ENCODE measurements at places on chromosomes 3 and 15.

DNA sequence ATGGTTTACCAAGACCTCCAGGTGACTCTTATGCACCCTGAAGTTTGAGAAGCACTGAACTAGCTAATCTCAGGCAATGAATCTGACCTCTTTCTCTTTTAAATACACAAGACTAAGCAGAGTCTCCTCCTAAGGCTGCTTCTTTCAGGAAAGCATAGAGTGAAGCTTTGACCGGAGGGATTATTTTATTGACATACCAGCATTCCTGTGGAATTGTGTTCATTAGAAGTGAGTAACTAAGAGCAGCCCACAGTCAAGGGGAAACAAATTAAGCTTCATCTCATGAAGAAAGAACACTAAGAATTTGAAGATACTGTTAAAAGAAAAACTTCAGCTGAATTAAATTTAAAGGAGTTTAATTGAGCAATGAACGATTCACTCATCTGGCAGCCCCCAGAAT, 963.5 kb downstream of the NTRK3 start:
- DNase-seq, result no peak

DNA sequence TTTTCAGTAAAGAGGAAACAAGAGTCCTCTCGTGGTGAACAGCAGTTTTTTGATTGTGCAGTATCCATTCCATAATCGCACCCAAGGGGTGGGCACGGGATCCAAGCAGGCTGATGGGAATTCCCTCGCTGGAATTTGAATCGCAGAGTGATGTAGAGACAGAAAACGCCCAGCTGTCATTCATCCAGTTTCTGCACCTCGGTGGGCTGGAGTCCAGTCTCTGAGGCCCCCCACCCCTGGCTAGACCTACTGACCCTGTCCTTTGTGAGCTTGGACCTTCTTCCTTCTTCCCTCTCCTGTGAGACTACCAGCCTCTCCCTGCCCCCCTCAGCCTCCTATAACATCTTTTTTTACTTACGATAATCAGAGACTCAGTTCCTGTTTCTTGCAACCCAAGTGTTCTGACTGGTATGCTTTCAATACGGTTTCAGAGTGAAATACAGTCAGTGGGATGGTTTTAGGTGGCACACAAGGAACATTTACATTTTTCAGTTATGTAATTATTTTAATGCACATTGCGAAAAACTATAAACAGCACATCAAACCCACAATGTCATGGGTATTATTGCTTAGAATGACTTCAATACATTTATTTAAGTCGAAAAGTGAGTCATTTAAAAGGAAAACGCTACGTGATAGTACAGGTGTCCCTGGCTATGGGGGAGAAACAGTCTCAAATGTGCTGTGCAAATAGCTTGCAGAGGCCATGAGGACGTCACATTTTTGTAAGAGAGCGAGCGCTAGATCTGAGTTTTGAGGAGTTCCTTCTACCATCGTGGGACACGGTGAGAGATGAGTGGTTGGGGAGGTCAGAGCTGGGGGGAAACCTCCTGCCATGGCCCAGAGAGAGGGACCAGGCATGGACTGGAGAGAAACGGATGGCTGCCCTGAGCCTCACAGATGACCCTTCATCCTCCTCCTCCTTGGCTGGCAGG, 37.5 kb upstream of the CHST2 start:
- DNase-seq, result no peak

GRCh38 chr3:33417066-33417673, 23.0 kb downstream of the UBP1 start:
- no peak for DNase-seq

DNA sequence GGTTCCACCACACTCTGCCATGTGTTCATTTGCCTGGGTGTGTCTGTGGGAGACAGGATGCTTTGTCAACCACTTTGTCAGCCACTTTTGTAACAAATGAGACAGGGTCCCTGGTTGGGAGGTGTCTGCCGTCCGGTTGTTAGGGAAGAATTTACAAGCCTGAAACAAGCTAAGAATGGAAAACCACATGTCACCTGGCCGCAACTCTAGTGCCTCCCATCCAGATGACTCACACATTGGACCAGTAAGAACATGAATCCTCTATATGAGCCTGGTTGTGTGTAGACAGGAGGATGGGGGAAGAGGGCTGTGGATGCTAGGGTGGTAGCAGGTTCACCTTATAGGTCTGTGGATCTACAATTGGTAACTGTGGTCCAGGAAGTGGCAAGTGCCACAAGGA, 335.3 kb downstream of the CLSTN2 start:
- no peak for DNase-seq

GRCh38 chr15:68289057-68289456, 11.5 kb downstream of the FEM1B start:
- no peak for DNase-seq

- DNase-seq, result no peak
Measured at GRCh38 chr3:71299160-71299559, 284.4 kb downstream of the FOXP1 start.

GRCh38 chr15:35936284-35936683, 390.3 kb upstream of the DPH6 start:
- DNase-seq, result no peak

GRCh38 chr15:36497901-36498300, 81.5 kb upstream of the CDIN1 start:
- DNase-seq, result no peak

GRCh38 chr3:151753846-151754245, 20.1 kb downstream of the AADACL2 start:
- no peak for DNase-seq

DNA sequence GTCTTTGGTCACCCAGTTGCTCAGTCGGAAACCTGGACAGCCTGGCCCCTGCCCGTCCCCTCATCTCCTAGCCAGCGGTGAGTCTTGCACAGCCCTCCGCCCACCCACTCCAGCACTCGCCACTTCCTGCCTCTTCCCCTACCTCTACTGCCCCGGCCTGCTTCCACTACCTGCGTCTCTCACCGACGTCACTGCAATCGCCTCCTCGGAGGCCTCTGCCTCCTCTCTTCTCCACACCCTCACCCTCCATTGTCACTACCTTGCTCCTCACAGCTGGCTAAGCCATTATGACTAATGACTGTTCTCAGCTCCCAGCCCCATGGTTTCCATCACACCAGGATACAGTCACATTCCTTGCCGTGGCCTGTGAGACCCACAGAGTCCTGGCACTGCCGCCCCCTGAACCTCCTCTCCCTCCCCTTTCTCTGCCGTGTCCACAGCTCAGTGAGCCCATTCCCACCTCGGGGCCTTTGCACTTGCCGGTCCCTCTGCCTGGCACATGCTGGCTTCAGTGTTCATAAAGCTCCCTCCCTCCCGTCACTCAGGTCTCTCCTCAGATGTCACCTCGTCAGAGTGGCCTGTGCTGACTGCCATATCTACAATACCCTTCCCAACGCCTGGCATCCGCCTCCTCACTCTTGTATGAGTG, 104.8 kb downstream of the FBLN2 start:
- no peak for DNase-seq

- no peak for DNase-seq
Measured at GRCh38 chr3:111732252-111732879, 126.7 kb upstream of the PHLDB2 start.

GRCh38 chr3:194785315-194785714, 99.6 kb downstream of the FAM43A start:
- no peak for DNase-seq

- DNase-seq, result no peak
Measured at GRCh38 chr3:143811602-143812001, 36.7 kb downstream of the SLC9A9 start.

GRCh38 chr3:11602886-11603527, 40.7 kb downstream of the VGLL4 start:
- no peak for DNase-seq

DNA sequence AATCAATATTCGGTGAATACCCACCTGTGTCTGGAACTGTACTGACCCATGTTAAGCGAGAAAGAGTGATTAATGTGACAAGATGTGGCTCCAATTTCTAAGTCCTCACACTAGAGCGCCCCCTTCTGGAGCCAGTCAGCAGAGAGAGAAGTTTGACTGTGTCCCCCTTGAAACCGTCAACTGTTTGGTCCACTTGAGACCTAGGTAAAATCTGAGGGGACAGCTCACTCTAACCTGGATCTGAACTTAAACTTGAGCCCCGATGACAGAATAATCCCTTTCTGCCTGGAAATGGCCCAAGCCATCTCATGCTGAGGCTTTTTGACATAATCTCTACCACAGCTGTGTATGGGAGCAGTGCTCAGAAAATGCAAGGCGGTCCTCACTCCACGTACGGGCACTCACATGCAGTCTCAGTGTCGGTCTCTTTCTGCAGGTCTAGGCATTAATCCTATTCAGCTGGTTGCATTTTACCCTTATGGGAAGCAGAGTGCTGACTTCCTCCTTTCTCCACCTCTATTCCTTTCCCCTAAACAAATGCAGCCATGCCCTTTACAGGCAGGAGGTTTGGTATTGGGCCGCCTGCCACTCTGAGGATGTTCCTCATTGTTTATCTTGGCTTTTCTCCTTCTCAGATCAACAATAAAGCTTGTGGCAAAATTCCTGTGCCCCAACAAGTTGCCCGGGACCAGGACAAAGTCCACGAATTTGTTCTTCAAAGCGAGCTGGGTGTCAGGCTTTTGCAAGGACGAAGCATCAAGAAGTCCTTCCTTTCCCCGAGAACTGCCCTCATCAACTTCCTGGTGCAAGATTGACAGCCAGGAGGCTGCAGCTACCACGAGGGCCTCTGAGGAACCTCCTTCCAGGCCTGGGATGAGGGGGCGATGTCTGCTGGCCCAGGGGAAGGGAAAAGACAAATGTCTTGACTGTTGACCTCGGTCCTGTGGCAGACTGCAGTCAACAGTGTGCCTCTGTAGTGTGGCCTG, 47.5 kb upstream of the LIMD1 start:
- peak; percentile 66 for DNase-seq

- no peak for DNase-seq
Measured at GRCh38 chr3:157134620-157135191, 25.2 kb downstream of the CCNL1 start.

GRCh38 chr3:32818229-32818969, 602 bp downstream of the TRIM71 start:
- DNase-seq, result peak; percentile 58

- no peak for DNase-seq
Measured at GRCh38 chr3:21158861-21159542, 592.0 kb downstream of the ZNF385D start.

GRCh38 chr3:113825090-113825489, 13.5 kb upstream of the GRAMD1C start:
- no peak for DNase-seq

GRCh38 chr15:89936051-89936785, 23.5 kb upstream of the ARPIN start:
- DNase-seq, result no peak

GRCh38 chr3:184783319-184783718, 28.6 kb upstream of the VPS8 start:
- no peak for DNase-seq

GRCh38 chr3:31157893-31158620, 263.6 kb upstream of the GADL1 start:
- no peak for DNase-seq

- DNase-seq, result no peak
Measured at GRCh38 chr3:58179235-58180098, 31.3 kb downstream of the DNASE1L3 start.

- no peak for DNase-seq
Measured at GRCh38 chr3:43190670-43191069, 84.8 kb upstream of the POMGNT2 start.

- DNase-seq, result no peak
Measured at GRCh38 chr3:45253316-45253715, 27.2 kb upstream of the TMEM158 start.

DNA sequence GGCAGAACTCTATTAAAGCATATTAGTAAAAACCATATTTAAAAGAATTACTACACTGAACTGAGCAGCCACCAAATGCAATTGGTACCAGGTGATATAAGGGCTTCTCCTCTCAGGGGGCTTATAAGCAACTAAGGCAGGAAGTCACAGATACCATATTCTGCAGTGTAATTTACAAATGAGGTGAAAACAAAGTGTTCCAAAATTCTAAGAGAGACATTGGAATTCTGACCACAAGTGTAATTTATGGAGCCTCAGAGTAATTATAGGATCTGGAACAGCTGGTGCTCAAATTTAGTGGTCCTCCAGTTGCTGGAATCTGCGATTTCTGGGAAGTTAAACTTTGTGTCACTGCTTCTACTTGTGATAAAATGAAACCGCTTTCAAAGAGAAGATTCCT, 3.1 kb upstream of the NR1I2 start:
- no peak for DNase-seq

DNA sequence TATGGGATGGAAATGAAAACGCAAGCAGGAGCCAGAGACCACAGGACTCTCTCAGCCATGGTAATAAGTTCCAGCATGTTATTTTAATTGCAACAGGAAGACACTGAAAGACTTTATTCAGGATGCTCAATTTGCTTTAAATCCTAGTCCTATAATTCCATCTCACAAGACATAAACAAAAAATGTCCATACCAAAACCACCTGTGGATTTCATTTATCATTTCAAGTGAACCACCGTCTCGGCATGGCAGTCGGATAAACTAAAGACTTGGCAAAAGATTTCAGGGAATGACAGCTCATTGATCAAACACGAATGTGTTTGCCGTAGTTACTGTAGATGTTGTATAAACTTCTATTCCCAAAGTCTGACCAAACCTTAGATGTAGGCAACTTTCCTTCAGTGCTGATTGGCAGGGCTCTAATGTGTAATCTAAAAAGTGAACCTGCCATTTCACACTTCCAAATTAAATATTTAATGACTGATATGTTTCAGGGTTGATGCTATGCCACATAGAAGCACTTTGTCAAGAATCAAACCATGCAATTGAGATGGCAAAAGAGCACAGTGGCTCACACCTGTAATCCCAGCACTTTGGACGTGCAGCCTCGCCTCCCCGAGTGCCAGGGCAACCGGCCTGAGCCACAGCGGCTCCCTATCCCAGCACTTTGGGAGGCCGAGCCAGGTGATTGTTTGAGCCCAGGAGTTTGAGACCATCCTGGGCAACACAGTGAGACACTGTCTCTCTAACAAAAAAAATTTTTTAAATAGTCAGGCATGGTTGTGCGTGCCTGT, 331.7 kb downstream of the MAGI1 start:
- no peak for DNase-seq

GRCh38 chr15:41921167-41921566, 27.3 kb upstream of the SPTBN5 start:
- no peak for DNase-seq

- DNase-seq, result no peak
Measured at GRCh38 chr15:80183306-80183705, 30.5 kb downstream of the FAH start.

- DNase-seq, result no peak
Measured at GRCh38 chr15:75809986-75810750, 33.1 kb upstream of the UBE2Q2 start.

DNA sequence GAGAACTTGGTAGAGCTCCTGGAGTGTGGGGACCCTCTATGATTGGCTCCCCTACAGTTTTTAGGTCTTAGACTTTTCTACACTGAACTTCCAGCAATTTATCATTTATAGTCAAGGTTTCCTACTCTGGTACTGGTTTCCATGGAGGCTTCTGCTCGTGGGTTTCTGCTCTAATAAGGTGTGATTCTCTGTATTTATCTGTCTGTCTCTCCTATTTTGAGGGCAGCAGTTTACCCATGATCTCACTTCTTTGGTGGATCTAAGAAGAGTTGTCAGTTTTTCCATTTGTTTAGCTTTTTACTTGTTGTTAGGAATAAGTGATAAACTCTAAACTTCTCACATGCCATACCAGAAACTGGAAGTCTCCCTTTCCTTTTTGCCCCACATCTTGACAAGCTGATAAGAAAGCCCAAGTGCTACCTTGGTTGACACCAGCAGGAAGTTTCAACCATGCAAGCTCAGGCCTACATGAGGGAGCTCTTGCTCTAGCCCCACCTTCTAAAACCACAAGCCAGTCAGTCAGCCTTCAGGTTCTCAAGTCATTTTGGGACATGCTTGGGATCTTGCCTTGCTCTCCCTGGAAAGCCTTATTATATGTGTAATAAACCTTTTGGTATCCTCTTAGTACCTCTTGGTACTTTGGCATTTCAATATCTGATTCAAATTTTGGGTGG, 10.0 kb downstream of the TIMMDC1 start:
- DNase-seq, result peak; percentile 61
